Adrenal gland (tissue), 19 donors: ENCODE measurements at places on chromosomes 4 and X. TPM values are rescaled to one million over a fixed set of nuclear protein-coding genes. Genes with fewer than 3 reads are reported as not detected.

DNA sequence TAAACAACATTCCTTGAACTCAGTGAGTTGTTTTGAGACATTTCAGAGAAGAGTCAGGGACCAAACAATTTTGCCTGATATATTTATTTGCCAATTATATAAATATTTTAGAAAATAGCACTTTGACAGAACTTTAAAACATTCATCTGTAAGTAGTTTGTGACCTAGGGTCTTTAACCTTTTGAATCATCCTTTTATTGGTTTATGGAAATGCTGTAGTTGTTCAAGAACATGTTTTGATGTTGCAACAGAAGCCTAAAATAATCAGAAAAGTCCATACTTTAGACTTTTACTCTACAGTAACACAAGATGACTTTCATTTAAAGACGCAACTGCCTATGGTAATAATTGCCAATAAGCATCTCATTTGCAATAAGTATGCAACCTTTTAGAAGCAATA, 43.0 kb downstream of the CXCL1 start:
- DNase-seq = no peak

DNA sequence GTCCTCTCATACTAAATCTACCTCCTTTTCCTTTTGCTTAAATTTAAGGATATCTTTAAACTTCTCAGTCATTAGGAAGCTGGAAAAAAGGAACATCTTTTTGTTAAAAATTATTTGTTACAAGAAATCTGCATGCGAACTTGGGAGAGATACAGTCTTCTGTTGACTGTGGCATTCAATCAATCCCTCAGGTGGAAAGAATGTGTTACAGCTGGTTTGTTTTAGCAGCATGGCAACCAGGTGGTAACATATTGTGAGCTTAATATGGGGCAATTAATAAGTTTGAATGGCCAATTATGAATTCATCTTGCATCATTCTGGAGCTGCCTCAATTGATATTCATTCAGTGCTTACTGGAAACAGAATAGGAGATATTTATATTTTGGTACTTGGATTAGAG, 135.0 kb downstream of the GC start:
- no peak for DNase-seq

GRCh38 chrX:136097871-136098805, 49.2 kb upstream of the FHL1 start:
- no peak for DNase-seq

The XAGE1A gene
- total RNA-seq = not detected
